ENCODE measurements at places on chromosomes 1 and 21. TPM values are rescaled to one million over a fixed set of nuclear protein-coding genes. Genes with fewer than 3 reads are reported as not detected.

The DISP3 gene
- 0.64 TPM for total RNA-seq

The TMEM269 gene
- 0.06 TPM for total RNA-seq

The WNT2B gene
- 0.19 TPM for total RNA-seq

The NEGR1 gene
- total RNA-seq, result not detected

The NR0B2 gene
- 0.10 TPM for total RNA-seq

The PROK1 gene
- total RNA-seq, result not detected

The NUF2 gene
- total RNA-seq, result 23.4 TPM

The FOXO6 gene
- total RNA-seq, result 0.46 TPM

The FAM163A gene
- not detected for total RNA-seq

The EPHB2 gene
- total RNA-seq, result 32.4 TPM

The OLFML3 gene
- total RNA-seq, result 4.1 TPM

The TMEM51 gene
- total RNA-seq, result 26.4 TPM

The PALMD gene
- 0.19 TPM for total RNA-seq

The COL9A2 gene
- total RNA-seq, result 0.17 TPM

The RBP7 gene
- total RNA-seq, result 5.8 TPM

The KRTAP19-1 gene
- not detected for total RNA-seq

The ERG gene
- 0.09 TPM for total RNA-seq

The DMRTA2 gene
- total RNA-seq, result 0.06 TPM

The NDUFS2 gene
- 103 TPM for total RNA-seq

The CD1E gene
- not detected for total RNA-seq

The RASAL2 gene
- total RNA-seq, result 18.7 TPM

The S100A1 gene
- 0.86 TPM for total RNA-seq

The FCGR3B gene
- total RNA-seq, result not detected

The NBPF6 gene
- total RNA-seq, result not detected

The UBE4B gene
- 13.6 TPM for total RNA-seq

The CHIA gene
- total RNA-seq, result not detected

The PCBP3 gene
- 1.1 TPM for total RNA-seq

The SPATA17 gene
- 3.0 TPM for total RNA-seq

The LMX1A gene
- total RNA-seq, result not detected

The PAQR6 gene
- 4.7 TPM for total RNA-seq

The MLLT11 gene
- 14.5 TPM for total RNA-seq

The CCDC27 gene
- total RNA-seq, result not detected

The LCE2A gene
- not detected for total RNA-seq

The KCNH1 gene
- total RNA-seq, result 2.1 TPM

The SLC5A9 gene
- total RNA-seq, result 0.07 TPM

The S100B gene
- total RNA-seq, result not detected
